ENCODE measurements at places on chromosomes 12 and 14.

DNA sequence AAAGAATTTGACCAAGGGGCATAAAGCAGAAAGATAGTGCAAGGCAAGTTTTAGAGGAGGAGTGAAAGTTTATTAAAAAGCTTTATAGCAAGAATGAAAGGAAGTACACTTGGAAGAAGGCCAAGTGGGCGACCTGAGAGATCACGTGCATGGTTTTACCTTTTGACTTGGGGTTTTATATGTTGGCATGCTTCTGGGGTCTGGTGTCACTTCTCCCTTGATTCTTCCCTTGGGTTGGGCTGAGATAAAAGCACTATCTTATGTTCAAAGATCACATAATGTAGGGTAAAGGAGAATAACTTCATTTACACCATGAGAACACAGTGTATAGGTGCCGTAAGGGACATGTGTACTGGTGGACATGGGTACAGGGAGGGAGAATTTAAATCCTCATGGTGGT, 17.7 kb upstream of the TMEM30B start:
- no peak for DNase-seq

DNA sequence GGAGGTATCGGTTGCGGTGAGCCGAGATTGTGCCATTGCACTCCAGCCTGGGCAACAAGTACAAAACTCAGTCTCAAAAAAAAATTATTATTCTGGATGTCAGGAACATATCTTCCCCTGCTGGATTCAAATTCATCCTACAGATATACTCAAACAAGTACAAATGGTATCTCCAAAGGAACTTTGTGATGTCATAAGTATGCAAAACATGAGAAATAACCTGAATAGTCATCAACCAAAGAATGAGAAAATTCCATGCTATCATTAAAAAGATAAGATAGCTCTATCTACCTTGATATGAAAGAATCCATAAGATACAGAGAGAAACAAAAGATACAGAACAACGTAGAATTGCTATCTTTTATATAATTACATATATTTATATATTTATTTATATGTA, 67.7 kb downstream of the EEA1 start:
- DNase-seq: no peak

DNA sequence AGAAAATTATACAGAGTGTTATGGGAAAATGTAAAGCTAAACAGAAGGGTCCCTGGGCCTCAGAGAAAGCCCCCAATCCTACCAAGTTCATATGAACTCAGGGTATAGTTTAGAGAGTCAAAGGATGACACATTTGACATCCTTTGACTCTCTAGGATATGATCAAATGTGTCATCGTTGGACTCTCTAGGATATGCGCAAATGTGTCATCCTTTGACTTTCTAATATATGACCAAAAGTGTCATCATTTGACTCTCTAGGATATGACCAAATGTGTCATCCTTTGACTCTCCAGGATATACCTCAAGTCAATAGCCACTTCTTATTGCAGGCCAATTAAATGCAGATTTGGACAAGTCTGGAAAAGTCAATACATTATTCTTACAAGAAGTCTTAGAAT, 204.8 kb upstream of the IGF1 start:
- no peak for DNase-seq

- DNase-seq: no peak
Observed at GRCh38 chr14:81298911-81299310, 78.2 kb upstream of the GTF2A1 start.

DNA sequence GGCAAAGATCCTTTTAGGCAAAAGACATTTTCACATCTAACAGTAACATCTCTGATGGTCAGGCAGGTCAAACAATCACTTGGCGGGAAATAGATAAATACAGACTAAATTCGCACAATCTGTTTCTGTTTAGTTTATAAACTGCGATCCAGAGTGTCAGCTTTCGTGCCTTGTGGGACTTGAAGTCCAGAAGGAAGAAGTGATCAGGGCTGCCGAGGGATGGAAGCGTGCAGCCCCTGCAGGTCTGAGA, 245 bp upstream of the BRMS1L start:
- no peak for DNase-seq

- DNase-seq: no peak
Observed at GRCh38 chr14:46747001-46747652, 95.5 kb upstream of the RPL10L start.

DNA sequence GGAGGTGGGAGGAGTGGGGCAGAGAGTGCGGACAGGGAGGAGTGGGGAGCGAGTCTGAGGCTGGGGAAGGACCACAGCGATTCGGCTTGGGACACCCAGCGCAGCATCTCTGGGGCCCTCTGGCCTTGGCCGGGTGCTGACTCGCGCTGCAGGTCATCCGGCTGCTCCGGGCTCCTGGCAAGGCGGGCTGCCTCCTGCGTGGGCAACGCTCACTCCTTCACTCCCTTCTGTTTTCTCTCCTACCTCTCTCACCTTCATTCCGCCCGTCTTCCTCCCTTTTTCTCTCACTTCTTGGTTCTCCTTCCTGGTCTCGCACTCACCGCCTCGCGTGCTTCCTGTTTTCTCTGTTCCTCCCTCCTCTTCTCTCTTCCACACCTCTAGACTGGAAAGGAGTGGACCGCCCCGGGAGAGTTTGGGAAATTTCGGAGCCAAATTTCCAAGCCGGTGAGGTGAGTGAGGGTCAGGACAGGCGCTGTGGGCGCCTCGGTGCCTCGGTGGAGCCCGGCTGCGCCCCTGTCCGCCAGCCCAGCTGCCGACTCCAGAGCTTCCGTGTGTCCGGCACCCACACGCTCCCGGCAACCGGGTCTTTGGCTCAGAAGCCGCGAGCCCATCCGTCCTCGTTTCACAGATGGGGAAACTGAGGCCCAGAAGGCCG, 86.7 kb downstream of the B4GALNT3 start:
- no peak for DNase-seq

DNA sequence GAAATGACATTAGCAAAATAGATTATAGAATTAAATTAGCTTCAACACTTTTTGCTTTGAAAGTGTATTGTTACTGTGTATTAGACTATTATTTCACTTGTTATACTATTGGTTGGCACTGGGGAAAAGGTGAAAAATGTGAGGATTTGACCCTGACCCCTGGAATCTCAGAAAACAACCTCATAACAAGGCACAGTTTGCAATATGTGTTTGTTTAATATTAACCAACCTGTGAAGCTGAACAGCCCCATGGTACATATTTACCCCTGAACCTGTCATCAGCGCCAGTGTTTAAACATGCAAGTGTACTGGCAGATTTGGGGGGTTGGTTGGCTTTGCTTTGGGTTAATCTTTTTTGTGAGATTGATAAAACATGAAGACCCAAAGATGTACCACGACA, 11.7 kb downstream of the SLC38A4 start:
- no peak for DNase-seq

Measured in activated CD4-positive, alpha-beta T cell treated with anti-CD3 and anti-CD28 coated beads, Interleukin-2, Interleukin-4, amounts not matched to agents 100 ng/mL and 50 ng/mL, durations not matched to agents 16 hours and 8 hours (primary cell).